ENCODE measurements at places on chromosomes 2 and 18.
A peak's percentile ranks its signal among the peaks of the same experiment; 100 is the strongest.

DNA sequence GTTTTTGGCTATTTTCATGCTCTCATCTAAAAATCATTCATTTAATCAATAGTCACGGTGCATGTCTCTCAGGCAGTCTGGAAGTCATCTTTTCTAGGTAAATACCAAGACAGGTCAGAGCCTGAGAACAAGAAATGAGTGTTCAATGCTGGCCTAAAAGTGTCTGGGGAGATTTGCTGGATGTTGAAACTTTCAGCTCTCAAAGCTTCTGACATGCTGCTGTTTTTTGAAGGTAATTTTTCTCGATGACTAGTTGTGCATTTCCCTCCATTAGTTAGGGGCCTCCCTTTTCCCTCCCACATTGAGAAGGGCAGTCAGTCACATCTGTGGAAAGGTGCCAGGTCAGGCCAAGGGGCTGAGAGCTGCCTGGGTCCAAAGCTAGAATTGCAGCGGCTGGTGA, 115.6 kb downstream of the LPIN1 start:
- no peak for DNase-seq

- no peak for DNase-seq
These were observed 250.9 kb downstream of the ICOS start for GRCh38 chr2:204187229-204188083.

DNA sequence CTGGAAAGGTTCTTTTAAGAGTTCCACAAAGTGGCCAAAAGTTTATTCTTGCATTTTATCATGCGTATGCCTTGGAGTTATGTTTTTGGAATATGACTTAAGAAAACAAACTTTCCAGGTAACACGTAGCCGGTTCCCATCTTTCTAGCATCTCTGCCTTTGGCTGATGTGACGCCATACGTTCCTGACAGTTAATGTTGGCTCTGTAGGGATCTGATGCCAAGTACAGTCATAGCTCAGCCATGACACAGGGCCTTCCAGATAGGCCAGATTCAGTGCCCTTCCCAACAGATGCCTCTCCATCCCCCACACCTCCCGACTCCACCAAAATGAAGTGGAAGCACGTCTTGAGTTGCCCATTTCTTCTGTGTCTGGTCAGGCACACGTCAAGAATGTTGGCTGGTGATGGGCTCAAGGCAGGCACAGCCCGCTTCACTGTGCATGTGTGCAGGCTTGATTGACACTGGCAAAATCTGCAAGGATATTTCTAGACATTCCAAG, 51.0 kb upstream of the THOC1 start:
- DNase-seq = no peak

DNA sequence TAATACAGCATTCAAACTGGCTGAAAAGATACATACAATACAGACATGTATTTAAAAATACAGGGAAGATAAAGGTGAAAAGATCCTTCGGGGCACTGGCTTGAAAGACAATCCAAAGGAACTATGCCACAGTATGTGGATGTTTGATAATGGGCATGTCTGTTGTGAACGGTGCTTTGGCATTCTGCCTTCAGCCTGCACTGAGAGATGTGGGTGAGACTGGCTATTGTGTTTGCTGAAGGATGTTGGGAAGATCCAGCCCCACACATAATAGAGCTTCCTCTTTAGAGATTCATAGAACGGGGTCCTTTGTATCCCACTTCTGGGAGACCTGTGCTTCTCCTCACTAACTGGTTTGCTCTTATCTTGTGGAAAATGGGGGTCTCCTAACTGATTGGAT, 65.1 kb upstream of the CXCR4 start:
- no peak for DNase-seq

DNA sequence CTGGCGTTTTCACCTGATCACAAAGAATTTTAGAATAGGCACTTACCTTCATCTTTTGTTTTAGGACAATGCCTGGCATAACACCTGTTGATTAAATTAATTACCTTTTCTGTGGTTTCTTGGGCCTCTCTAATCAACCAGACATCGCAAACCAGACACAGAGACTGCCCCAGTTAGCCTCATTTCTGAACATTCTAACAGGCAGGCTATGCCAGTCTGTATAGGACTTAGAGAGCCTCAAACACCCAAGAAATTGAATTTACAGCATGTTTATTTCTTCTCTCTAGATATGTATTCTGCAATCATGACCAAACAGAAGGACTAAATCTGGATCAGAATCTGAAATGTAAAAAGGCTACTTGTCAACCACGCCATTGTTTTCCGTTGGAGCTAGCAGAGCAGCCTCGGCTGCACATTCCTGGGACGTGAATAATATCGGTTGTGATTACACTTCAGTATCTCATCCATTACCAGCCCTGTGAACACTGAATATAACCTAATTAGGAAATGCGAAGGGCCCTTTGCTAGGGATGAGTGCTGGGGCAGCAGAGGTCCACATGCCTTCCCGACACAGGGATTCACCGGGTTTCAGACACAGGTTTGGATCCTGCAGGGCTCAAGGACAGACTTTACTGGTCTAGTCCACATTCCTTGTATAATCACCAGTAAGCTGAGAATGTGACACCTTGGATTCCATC, 17.5 kb upstream of the CDC42EP3 start:
- DNase-seq = no peak

DNA sequence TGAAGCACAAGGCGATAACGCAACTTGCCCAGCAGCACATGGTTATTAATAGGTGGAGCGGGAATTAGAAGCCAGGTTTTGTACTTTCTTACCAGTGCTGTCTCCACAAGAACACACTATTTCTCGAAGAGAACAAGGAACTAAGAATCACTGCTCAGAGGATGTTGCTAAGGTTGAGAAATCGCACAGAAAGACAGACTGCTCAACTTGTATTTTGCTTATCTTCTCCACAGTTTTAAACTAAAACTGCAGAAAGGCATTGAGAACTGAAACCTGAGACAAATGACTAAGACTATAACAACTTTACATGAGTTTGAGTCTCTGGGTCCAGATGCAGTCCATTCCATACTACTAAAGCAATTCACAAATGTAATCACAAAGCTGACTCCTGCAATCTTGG, 6.2 kb downstream of the PRKD3 start:
- DNase-seq = peak; percentile 12

DNA sequence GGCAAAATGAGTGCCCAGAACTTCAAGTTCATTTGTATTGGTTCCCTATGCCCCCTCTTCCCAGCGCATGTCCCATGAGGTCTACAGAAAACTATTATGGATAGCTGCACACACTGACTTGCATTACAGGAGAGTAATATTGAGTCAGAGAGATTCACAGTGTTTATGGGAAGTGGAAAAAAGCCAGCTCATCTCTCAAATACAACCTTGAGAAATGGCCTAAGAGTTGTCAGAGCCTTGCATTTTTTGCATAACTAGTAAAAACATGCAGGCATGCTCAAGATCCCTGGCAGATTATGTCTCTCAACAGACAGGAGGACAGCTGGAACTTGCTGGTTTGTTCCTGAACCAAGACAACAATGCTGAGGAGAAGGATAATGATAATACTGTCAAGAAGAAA, 1292.8 kb downstream of the DSC3 start:
- no peak for DNase-seq
